ENCODE measurements at places on chromosomes 16 and 17. TPM values are rescaled to one million over a fixed set of nuclear protein-coding genes. Genes with fewer than 3 reads are reported as not detected.

The EVPLL gene
- total RNA-seq, result not detected

The CHST5 gene
- not detected for total RNA-seq

The YBX2 gene
- not detected for total RNA-seq

The SLC5A11 gene
- not detected for total RNA-seq

The ADGRG3 gene
- total RNA-seq, result not detected

The KRT31 gene
- not detected for total RNA-seq

The NXPH3 gene
- 0.19 TPM for total RNA-seq

- DNase-seq, result no peak
Observed at GRCh38 chr17:9028202-9028987, 7.1 kb downstream of the NTN1 start.

DNA sequence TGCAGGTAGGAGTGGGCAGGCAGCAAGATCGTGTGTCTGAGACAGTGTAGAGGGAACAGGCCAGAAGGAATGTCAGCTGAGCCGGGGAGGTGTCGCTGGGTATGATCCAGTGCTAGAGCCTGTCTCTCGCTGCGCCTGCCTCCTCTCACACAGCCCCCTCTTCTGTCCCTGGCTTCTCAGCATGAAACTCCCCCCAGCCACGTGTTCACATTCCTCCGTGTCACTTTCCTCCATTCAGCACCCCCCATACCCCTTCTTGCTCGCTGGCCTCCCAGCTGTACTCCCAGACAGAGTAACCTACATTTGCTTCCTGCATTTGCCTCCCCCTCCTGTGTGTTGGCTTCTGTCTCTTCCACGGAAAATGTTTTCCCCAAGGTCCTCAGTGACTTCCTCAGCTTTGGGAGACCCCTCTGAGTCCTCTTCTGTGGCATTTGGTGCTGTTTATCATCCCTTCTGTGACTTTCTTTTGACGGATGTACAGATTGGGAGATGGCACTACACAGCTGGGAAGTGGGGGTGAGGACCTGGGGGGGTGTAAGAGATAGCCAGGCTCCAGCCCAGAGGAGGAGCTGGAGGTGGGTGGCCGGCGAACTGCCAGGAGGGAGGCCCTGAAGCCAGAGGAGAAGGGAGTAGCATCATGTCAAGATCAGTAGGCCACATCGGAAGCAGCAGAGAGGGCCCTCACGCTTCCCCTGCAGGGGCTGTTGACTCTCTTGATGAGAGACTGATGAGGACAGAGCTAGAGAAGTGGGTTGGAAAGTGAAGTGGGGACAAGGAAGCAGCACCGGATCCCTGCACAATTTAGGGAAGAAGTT lies 19.2 kb downstream of the SGF29 start:
- no peak for DNase-seq

DNA sequence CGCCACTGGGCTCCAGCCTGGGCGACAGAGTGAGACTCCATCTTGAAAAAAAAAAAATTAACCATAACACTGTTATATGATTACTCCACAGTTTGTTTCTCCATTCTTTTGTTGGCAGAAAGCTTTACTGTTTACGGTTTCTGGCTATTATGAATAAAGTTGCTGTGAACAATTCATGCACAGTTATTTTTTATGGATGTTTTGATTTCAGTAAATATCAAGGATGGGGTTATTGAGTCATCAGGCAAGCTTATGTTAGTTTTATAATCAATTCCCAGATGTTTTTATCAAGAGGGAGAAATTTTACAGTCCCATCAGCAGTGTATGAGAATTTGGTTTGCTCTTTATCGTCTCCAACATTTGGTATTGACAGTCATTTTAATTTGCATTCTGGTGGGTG lies 67.9 kb downstream of the TAOK1 start:
- no peak for DNase-seq

GRCh38 chr17:57273490-57273889 lies 17.2 kb downstream of the MSI2 start:
- no peak for DNase-seq

- no peak for DNase-seq
Observed at GRCh38 chr17:7408252-7408727, 645 bp downstream of the NLGN2 start.

DNA sequence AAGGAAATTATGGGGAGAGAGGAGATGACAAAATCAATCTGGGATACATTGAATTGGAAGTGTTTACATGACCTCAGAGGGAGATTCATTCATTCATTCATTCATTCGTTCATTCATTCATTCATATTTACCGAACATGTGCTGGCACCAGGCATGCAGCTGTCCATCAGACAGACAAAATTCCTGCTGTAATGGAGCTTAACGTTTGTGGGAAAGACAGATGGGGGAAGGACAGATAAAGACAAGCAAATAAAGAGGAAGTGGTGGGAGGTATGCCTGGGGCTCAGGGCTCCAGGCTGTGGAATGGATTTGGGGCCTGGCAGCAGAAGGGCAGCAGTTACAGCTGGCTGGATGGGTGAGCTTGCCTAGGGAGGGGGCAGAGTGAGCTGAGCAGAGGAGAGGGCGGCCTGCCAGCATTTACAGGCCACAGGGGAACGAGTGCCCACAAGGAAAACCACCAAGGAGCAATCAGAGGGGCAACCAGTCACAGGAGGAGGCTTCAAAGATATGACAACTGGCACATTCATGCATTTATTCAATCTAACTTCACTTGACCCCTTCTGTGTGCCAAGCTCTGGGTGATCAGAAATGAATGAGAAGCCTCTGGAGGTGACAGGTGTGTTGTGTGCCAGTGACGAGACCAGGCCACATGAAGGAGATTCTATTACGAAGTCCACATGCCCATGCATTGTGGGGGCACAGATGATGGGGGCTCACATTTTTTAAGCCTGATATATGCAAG lies 48.5 kb downstream of the ARHGAP27 start:
- peak; percentile 83 for DNase-seq

- DNase-seq, result peak; percentile 84
Observed at GRCh38 chr17:42409523-42410318, 13.3 kb downstream of the CAVIN1 start.

DNA sequence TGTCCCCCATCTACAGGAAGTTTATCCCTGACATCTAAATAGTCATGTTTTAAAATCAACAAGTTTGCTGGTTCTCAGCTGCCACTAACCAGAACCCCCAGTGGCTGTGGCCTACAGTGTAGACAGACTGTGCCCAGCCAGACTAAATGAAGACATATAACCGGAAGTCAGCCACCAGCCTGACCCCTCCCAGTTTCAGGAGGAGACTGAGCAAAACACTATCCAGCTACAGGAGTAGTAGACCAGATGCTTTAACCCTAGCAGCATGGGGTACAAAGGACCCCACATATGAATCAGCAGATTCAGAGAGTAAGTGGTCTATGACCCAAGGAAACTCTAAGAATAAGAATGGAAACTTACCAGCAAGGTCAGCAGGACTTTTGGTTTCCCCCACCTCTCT lies 83.4 kb downstream of the HIC1 start:
- peak; percentile 51 for DNase-seq

DNA sequence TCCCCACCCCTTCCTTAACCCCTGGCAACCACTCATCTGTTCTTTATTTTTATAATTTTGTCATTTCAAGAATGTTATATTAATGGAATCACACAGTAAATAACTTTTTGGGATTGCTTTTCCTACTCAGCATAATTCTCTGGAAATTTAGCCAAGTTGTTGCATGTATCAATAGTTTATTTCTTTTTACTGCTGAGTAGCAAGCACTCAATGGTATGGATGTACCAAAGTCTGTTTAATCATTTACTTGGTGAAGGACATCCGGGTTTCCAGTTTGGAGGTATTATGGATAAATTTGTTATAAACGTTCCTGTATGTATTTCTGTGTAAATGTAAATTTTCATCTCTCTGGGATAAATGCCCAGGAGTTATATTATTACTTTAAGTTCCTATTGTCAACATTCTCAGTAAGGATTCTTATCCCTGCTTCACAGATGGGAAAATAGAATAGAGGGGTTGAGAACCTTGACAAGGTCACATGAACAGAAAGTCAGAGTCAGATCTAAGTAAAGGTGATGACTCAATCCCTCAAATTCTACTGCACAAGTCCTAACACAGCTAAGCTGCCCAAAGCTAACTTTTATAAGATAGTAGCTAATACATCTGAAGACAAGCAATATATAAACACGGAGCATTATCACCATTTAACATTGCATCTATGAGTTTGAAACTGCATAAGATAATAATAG lies 62.4 kb upstream of the MTMR4 start:
- DNase-seq, result peak; percentile 29

GRCh38 chr16:14509055-14509454 lies 121.0 kb downstream of the PARN start:
- peak; percentile 88 for DNase-seq

- DNase-seq, result no peak
Observed at GRCh38 chr16:68179196-68179795, 56.6 kb downstream of the ESRP2 start.

GRCh38 chr17:58377093-58377601 lies 25.1 kb upstream of the SUPT4H1 start:
- DNase-seq, result no peak

DNA sequence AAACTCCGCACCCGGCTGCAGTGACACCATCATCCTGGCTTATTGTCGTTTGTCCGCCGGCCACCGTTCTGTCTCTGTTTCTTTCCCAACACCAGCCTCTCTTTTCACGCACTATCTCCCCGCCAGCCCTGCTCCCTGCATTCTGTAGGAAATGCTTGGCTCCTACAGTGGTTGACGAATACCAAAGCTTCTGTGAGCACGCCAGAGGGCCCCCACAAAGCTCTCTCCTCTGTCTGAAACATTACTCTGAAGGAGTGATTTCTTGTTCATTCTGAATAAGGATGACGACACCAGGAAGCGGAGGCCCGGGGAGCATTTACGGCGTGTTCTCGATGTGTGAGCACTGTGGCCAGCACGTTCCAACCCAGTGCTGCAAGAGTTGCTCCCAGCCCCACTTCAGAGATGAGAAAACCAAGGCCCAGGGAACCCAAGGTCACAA lies 58.8 kb downstream of the ADCY9 start:
- no peak for DNase-seq

Measured in LHCN-M2 (cell line).